Activated naive CD4-positive, alpha-beta T cell treated with Interleukin-2 at 50 U/mL for 16 hours (primary cell): ENCODE measurements at places on chromosomes 3 and 15.

GRCh38 chr3:33883951-33884561, 85.6 kb downstream of the PDCD6IP start:
- no peak for DNase-seq

- DNase-seq, result no peak
Measured at GRCh38 chr3:156582532-156583183, 27.7 kb upstream of the SSR3 start.

GRCh38 chr3:54900838-54901591, 26.8 kb downstream of the LRTM1 start:
- DNase-seq, result no peak

DNA sequence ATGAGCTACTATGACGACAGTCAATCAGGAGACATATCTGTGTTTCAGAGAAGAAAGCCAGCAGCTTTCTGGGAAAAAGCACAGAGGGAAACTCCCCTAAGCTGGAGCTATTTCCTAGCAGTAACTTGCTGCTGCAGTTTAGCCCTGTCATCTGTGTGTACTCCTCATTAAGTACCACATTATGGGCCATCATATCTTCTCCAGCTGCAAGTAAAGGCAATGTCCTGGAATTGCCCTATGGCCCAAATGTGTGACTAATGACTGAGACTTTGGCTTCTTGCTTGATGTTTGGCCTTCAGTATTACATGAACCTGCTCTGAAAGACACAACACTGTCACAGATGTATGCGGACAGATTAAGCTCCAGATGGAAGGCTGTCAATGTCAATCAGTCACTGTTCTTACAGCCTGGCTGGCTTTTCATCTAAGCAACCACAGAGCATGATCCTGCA, 190.8 kb downstream of the FHIT start:
- no peak for DNase-seq

DNA sequence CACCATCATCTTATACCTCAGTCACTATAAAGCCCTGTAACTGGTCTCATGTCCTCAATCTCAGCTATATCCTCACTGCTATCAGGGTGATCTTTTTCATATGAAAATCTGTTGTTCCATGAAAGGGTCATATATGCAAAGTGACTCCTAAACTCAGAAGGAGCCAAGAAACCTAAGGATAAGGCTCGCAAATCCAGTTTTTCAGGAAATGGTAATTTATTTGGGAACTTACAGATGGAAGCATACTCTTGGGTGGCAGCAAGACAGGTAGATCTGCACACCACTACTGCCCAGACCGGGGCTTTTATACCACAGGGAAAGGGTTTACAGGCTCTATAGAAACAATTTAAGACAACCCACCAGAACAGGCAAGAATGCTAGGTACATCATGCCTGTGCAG, 272.3 kb downstream of the UBE2E2 start:
- no peak for DNase-seq

DNA sequence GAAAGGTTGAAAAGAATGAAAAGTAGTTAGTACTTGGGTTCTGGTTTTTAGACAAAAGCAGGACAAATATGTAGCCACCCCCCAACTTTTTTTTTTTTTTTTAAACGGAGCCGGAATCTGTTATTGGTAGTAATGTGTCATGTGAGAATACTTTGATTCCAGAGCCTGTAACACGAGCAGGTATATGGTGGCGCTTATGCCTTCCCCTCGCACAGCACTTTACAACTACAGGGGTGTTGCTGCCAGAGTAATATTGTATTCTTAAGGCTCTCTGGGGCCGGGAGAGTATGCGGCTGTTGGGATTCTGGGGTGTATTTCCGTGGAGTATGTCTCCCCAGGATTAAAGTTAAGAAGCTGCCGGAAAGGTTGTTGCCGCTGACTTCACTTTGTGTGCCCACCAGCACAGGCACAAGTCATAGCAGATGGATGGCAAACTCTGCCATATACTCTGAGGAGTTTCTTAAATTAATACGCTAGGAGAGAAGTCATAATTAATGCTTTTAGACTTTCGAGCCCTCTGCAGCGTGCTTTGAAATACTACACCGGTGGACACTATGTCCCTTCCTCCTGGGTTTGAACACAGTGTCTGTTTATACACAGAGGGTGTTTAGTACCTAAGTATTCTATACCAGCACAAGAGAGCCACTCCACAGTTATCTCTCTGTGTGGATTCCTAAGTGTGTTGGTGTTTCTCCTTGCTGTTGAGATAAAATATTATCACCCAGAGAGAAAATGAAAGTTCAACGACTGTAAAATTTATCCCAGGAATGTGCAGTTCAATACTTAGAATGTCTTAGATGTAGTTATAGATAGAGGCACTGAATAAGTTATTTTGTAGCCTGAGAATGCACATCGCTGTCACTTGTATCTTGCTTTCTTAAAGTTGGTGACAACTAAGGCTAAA, 1.4 kb downstream of the MBNL1 start:
- DNase-seq, result peak; percentile 43

GRCh38 chr3:158912188-158912587, 110.3 kb downstream of the MFSD1 start:
- DNase-seq, result no peak

DNA sequence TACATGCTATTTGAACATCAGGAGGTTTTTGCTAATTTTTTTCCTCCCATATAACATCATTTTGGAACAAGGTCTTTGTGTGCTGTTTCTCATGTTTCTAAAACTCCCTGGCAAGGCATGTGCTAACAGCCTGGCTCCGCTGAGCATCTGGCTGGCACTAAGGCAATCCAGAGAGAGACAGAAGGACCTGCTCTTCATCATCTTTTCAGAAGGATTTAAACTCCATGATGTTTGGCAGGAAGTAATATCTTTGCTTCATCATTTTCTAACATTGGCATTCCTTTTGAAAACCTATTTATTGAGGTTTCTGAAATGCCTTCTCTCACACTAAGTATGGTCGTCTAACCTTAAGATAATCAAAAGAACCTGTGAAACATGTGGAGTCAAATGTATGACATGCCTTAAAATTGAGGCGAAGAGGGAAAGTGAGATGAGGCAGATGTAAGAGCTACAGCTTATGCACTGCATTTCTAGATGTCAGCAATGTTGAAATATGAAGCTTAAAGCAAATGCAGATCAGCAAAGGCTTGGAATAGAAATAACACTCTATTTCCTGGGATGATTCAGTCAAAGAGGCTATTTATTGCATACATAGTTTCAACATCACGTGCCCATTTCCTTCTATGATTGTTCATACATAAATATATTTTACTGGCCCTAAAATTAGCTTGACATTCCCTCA, 592.0 kb downstream of the ZNF385D start:
- no peak for DNase-seq

GRCh38 chr15:54011656-54012055, 33.4 kb downstream of the UNC13C start:
- DNase-seq, result no peak

GRCh38 chr15:20344601-20345400, 196.8 kb downstream of the GOLGA6L6 start:
- DNase-seq, result no peak

GRCh38 chr3:188137051-188137450, 16.9 kb upstream of the LPP start:
- DNase-seq, result no peak

DNA sequence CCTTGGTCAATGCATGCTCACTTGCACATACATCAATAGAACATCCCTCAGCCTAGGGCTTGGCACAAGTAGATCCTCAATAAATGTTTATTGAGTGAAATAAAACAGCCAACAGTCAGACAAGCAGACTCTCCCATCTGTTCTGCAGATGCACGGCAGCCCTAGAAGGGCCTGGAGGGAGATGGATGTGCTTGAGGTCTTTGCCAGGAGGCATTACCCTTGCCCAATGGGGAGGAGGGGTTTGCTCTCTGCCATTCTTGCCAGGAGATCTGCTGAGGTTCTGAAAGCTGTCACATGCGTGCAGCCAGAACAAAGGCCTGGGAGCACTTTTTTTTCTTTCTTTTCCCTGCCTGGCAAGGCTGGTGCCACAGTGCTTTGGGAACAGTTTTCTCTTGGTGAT, 349.3 kb upstream of the THRB start:
- no peak for DNase-seq

GRCh38 chr15:85828874-85829273, 34.1 kb upstream of the KLHL25 start:
- DNase-seq, result no peak

- DNase-seq, result no peak
Measured at GRCh38 chr3:195207056-195207455, 63.9 kb downstream of the XXYLT1 start.

- no peak for DNase-seq
Measured at GRCh38 chr15:91308855-91309254, 208.8 kb downstream of the SV2B start.

GRCh38 chr3:71640331-71640983, 56.9 kb upstream of the FOXP1 start:
- no peak for DNase-seq

- DNase-seq, result no peak
Measured at GRCh38 chr3:137347817-137348368, 390.1 kb downstream of the IL20RB start.

- no peak for DNase-seq
Measured at GRCh38 chr15:64149424-64149823, 2.1 kb upstream of the SNX22 start.

DNA sequence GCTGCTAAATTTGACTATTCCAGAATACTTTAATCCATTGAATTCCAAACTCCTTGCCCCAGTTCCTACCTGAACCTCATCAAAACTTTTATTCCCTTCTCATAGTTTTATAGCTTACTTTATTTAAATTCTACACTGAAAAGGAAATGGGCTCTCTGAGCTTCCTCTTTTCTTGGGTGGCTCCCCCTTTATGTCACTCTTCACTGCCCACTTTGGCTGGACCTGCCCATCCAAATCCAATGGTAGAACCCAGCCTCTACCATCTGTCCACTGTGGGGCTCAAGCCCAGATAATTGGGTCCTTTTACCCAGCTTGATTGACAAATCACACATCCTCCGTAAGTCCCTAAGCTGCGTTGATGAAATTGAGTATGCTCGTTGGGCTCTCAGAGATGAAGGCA, 216.5 kb downstream of the BBX start:
- no peak for DNase-seq

GRCh38 chr15:34243226-34243625, 18.4 kb downstream of the EMC4 start:
- no peak for DNase-seq

- no peak for DNase-seq
Measured at GRCh38 chr3:148840451-148840850, 12.8 kb downstream of the CPB1 start.

GRCh38 chr3:192866804-192867203, 50.9 kb downstream of the MB21D2 start:
- DNase-seq, result no peak

DNA sequence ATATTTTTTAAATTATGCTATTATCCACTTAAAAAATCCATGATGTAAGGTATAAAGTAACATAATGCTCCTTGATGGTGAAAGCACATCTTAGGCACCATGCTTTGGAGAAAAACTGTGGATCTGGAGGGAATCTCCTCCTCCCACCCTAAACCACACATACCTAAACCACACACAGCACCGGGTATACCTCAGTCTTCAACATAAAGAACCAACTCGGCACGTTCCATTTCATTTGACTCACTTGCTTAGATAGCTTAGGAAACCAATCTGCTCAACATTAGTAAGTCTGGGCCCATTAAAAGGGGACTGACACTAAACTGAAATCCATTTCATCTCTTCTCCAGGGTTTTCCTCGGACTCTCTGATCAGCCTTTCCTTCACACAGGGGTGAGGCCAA, 945.7 kb upstream of the CFAP20DC start:
- DNase-seq, result no peak
